A673 (cell line): ENCODE measurements at places on chromosomes 16 and 17.

DNA sequence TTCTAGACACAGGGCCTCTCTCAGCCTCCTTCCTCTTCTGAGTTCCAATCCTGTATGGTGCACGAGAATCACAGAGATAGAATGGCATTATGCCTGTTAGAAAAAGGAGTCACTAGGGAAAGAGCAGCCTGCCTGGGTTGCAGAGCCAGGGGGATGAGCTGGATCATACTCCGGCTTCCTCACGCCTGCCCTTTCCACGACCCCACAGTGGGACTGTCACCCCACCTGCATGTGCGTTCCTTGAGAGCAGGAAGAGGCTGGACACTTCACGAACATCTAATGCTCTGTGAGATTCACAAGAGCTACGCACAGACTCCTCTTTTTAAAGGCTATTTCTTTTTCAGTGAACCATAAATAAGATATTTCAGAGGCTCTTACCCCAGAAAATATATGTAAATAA, 54.8 kb downstream of the N4BP1 start:
- H3K27me3 ChIP-seq: no peaks in the 10 kb centered on the region
- H3K36me3 ChIP-seq: peaks cover 5% of the 10 kb centered on the region
- H3K4me1 ChIP-seq: peaks cover 4% of the 10 kb centered on the region
- no peak overlapping the region for H3K27ac ChIP-seq
- DNase-seq: no peak

DNA sequence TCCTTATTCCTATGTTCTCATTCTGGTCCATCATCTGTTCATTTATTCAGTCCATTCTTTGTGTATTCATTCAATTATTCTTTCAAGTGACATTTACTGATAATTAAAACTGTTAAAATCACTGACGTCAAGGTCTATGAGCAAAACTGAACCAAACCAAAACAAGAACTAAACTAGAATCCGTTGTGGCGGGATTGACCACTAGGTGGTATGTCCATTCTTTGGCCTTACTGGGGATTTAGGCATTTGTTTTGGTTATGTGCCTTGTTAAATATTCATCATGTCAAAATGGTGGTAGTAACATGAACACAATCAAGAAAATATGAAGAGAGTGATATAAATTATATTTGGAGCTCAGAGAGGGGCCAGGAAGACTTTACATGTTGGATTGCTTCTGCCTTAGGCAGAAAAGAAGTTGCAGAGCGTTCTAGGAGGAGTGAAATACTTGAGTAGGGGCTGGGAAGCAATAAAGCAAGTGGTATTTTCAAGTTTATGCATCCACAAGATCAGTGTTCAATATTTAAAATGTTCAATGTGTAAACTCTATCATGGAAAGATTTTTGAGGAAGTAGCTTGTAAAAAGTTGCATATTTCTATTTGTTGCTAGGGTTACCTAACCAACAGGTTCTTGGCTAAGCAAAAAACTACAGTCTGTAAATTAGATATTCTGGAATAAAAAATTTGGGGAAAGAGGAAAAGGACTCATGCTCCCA, 129.0 kb downstream of the CDH13 start:
- H3K36me3 ChIP-seq: no peaks in the 10 kb centered on the region
- H3K4me3 ChIP-seq: no peak overlapping the region
- H3K27me3 ChIP-seq: peaks cover 14% of the 10 kb centered on the region

- H3K4me1 ChIP-seq: peaks cover 18% of the 10 kb centered on the region
- no peak for DNase-seq
- H3K27me3 ChIP-seq: no peaks in the 10 kb centered on the region
- H3K36me3 ChIP-seq: no peaks in the 10 kb centered on the region
- H3K4me3 ChIP-seq: no peak overlapping the region
- no peak overlapping the region for H3K27ac ChIP-seq
Observed at GRCh38 chr16:4325253-4325758, 9.4 kb downstream of the GLIS2 start.

GRCh38 chr17:79789943-79790804, 6.7 kb downstream of the CBX8 start:
- peaks cover 52% of the 10 kb centered on the region for H3K4me1 ChIP-seq
- H3K4me3 ChIP-seq: peak overlapping the region; percentile 21
- DNase-seq: peak; percentile 56
- peaks cover 22% of the 10 kb centered on the region for H3K27me3 ChIP-seq
- H3K36me3 ChIP-seq: peaks cover 15% of the 10 kb centered on the region
- no peak overlapping the region for H3K27ac ChIP-seq

DNA sequence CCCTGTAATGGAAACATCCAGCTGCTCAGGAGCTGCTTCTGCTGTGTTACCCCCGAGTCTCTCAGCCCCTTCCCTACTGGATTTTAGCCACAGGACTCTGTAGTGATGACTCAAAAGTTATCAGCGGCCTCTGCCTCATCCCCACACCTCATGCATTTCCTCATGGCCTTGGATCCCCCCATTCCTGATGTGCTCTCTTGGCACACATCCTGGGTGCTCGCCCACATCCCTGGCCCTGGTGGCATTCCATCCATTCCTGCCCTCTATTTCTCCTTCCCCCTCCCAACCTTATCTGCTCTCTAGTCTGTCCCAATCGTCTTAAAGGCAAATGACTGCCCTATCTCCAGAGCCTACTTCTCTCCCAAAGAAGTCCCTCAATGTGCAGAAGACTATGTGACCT, 24.6 kb downstream of the MARF1 start:
- H3K4me1 ChIP-seq: no peaks in the 10 kb centered on the region
- H3K27me3 ChIP-seq: no peaks in the 10 kb centered on the region
- H3K4me3 ChIP-seq: no peak overlapping the region
- H3K27ac ChIP-seq: no peak overlapping the region

DNA sequence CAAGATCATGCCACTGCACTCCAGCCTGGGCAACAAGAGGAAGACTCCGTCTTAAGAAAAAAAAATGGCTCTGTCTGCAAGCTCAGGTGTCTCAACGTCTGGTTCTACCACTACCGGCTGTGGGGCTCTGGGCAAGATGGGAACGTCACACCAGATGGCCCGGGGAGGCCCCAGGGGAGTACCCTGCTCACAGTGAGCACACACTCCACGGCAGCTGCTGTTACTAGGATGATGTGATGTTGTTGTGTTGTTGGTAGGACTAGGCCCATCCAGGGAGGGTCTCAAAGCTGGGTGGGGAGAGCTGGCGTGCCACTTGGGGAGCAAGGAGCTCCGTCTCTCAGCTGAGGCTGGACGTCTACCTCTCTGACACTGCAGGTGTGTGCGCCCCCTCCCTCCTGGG, 9.4 kb upstream of the NPTX1 start:
- H3K36me3 ChIP-seq: no peaks in the 10 kb centered on the region
- peaks cover 30% of the 10 kb centered on the region for H3K27me3 ChIP-seq
- H3K4me1 ChIP-seq: no peaks in the 10 kb centered on the region
- DNase-seq: no peak
- no peak overlapping the region for H3K4me3 ChIP-seq
- no peak overlapping the region for H3K27ac ChIP-seq

- H3K27ac ChIP-seq: peak overlapping the region; percentile 23
- no peaks in the 10 kb centered on the region for H3K4me1 ChIP-seq
- no peak overlapping the region for H3K4me3 ChIP-seq
- peaks cover 9% of the 10 kb centered on the region for H3K36me3 ChIP-seq
Observed at GRCh38 chr16:8832717-8833105, 35.1 kb downstream of the PMM2 start.
